ENCODE measurements at places on chromosomes 4 and X.

DNA sequence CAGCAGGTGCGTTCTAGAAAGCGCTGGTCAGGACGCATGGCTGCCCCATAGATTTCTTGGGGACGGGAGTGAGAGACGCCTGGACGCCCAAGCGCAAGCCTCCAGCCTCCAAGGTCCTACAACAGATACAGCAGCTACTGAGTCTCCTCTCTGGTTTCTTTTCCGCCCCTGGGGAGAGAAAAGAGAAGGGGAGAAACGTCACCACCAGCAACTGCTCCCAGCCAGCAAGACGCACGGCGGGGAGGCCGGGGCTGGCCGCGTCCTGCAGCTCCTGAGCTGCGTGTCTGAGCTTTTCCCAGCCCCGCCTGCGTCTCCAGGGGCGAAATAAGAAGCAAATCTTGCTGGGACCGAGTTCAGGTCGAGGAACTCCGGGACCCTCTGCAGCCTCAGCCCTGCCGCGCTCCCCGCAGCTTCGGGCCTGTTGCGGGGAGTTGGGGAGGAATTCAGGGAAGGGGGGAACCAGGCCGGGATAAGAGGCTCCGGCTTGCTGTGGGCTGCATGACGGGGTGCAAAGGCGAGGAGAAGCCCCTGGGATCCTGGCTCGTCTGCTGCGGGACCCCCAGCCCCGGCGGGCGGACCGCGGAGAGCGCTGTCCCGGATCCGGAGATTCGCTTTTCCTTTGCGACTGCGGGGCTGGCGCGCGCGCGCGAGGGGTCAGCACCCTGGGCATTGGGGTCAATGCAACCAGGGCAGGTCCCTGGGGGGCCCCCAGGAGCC, 6.8 kb upstream of the SHOX start:
- DNase-seq, result no peak

GRCh38 chr4:112978691-112979472, 70.6 kb upstream of the ANK2 start:
- no peak for DNase-seq

DNA sequence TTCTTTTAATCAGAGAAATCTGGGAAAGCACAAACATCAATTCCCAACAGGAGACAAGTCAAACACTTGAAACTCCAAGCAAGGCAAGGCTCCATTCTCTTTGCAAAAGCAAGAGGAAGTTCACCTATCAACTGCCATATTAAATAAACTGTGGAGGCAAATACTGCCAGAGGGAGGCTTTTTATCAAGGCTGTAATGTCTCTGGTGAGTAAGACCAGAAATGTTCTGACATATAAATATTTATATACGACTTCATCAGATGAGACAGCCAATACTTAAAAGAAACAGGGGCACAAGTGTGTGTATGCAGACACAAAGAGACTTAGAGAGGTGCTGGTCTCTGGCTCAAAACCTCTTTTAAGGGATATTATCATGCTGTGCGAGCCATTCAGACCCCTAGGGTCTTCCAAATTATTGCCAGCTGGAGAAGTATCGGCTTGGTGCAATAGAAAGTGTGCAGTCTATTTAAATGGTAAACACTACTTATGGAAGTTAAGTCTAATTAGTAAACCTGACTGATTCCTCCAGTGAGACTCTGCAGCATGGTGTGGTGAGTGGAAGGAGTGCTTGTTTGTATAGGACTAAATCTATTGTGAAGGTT, 24.4 kb downstream of the DCX start:
- DNase-seq, result no peak

- DNase-seq, result no peak
Measured at GRCh38 chrX:70168238-70169188, 8.8 kb upstream of the DGAT2L6 start.

- DNase-seq, result no peak
Measured at GRCh38 chrX:149531599-149531998, 9.2 kb upstream of the EOLA1 start.

DNA sequence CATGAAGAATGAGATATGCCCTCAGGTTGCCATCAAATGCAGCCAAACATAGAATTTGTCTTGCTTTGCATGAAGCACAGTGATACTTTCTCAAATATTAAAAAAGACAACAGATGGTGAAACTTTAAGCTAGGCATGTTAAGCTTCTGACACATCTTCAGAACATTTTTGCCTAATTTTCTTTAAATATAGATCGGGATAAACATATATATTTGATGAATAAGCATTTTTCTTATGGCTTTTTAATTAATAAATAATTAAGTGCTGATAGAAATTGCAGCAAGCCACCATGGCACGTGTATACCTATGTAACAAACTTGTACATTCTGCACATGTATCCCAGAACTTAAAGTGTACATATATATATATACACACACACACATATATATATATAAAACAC, 831.2 kb upstream of the PCDH10 start:
- DNase-seq, result no peak

- no peak for DNase-seq
Measured at GRCh38 chr4:78561677-78562076, 10.1 kb downstream of the ANXA3 start.

DNA sequence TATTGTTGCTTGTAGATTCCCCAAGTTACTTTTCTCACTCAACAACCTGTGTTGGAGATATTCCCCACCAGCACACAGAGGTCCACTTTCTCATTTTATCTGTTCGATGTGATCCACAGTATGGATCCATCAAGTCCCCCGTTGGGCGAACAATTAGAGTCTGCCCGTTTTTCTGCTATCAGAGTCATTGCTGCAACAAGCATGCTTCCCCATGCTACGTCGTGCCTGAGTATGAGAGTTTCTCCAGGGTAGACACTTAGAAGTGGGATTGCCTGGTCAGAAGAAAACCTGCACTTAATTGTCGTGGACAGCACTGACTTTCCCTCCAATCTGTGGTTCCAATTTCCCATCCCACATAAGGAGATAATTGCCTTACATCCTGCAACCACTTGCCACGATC, 62.7 kb upstream of the SHOX start:
- DNase-seq, result no peak

- DNase-seq, result no peak
Measured at GRCh38 chr4:153542834-153543233, 76.7 kb downstream of the TMEM131L start.

- no peak for DNase-seq
Measured at GRCh38 chrX:68686097-68686977, 38.9 kb downstream of the STARD8 start.

DNA sequence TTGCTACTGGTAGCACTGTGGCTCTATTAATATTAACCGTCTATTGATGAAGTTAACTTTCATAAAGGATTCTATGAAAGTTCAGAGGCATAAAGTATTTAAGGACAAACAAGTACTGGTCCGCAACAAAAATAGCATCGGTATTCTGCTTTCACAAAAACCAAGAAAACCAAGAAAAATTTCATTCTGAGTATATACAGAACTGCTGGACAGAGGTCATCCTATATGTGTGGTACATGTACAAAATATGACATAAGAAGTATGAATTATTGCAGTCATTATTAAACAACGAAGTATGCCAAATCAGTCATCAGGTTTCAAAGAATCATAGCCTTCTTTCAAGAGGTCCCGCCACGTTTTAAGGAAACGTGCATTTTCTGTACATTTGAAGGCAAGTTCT, 2.4 kb downstream of the C4orf46 start:
- no peak for DNase-seq

GRCh38 chrX:129663171-129663570, 8.4 kb upstream of the APLN start:
- no peak for DNase-seq

GRCh38 chrX:101415180-101416145, 7.4 kb downstream of the HNRNPH2 start:
- DNase-seq, result no peak

DNA sequence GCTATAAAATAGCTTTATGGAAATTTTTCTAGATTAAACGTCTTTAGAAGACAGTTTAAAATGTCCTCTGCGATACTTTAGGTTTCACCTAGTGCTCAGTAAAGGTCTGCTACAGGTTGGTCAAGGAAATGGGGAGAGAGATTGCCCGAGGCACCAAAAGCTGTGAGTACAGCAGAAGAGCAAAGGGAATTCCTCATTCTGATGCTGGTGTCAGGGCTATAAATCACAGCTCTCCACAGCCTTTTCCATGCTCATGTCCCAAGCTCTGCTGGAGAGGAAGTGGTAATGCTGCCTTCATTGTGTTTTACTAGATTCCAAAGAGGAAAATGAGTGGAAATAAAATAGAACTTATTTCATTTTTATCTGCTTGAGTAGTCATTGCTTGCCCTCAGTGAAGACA, 2060.4 kb downstream of the ARAP2 start:
- DNase-seq, result no peak

DNA sequence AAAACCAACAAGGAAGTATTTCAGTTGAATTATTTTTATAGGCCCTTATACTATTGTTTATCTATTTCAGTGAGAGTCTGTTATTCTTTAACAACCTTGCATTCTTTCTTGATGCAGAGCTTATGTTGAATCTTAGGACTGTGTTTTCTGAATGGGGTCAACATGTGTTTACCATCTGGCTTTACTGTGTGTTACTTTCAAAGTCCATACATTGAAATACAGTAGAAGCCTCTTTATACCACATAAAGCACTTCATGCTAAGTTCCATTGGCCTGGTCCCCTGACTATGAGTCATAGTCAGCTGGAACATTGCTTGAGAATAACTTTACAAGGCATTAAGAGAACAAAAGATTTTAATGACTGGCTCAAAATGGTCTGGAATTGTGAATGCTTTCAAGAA, 152.6 kb downstream of the GASK1B start:
- no peak for DNase-seq

DNA sequence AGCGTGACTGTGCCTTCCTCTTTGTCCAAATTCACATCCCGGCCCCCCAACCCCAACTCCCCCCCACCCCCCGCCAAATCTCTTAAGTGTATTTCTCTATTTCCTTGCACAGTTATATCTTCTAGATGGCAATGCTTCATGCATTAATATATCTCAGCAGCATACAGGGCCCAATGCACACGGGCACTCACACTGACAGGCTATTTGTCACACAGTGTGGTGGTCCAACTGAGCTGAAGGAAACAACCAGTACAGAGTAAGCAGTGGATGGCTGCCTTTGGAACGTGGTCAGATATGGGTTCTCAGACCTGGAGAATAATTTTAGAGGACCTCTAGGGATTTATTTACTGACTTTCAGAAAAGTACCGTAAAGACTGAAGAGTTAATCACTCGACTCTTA, 681 bp downstream of the EXOC1 start:
- no peak for DNase-seq

- DNase-seq, result no peak
Measured at GRCh38 chr4:40516651-40517050, 113.0 kb downstream of the RBM47 start.

- no peak for DNase-seq
Measured at GRCh38 chrX:71144651-71145050, at the start of gene NLGN3. TSS of gene NLGN3 (plus strand) at chrX:71144841. CDS start at chrX:71147750, 2,909 bp downstream.

- no peak for DNase-seq
Measured at GRCh38 chr4:5019274-5019673, at the start of gene CYTL1. TSS of gene CYTL1 (minus strand) at chr4:5019458. CDS start at chr4:5019445, 13 bp downstream.

- no peak for DNase-seq
Measured at GRCh38 chrX:131830400-131831184, 192.5 kb upstream of the STK26 start.

DNA sequence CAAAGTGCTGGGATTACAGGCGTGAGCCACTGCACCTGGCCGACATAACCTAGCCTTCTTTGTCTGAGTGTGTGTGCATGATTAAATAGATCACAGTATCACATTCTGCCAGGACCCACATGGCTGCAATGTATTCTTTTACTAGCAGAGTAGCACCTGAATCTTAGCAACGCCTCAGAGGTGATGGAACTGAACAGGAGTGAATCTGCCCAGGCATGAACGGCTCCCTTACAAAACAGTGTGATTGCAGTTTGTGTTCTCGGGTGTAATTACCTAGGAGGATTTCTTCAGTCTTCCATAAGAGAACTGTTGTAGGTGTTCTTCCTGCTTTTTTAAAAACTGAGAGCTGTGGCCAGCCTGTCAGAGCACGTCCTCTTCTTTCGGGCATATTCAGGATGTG, 122.7 kb upstream of the STS start:
- no peak for DNase-seq

- no peak for DNase-seq
Measured at GRCh38 chr4:186500721-186501304, 54.6 kb downstream of the MTNR1A start.

- no peak for DNase-seq
Measured at GRCh38 chr4:26958925-26959653, 98.4 kb downstream of the STIM2 start.

- DNase-seq, result no peak
Measured at GRCh38 chr4:113582737-113583136, 178.8 kb downstream of the CAMK2D start.

- DNase-seq, result no peak
Measured at GRCh38 chr4:60948008-60948407, 252.1 kb upstream of the ADGRL3 start.

DNA sequence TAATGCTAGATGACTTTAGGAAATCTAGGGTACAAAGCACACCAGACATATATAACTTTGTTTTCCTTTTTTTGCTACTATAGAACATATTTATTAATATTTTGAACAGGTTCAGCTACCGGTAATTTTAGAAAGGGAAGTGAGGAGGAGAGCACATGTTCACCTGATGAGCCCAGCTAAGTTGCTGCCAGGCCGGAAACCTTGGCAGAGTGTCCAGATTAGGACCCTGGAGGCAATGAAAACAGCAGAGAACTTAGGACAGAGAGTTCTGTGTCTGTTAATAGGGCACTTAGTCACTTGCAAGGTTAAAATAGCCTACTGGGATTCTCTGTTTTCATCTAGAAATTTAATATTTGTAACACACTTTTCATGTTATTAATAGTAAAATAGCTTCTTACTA, 348.9 kb upstream of the CPEB2 start:
- DNase-seq, result no peak

GRCh38 chr4:1344696-1345095, 2.3 kb upstream of the UVSSA start:
- DNase-seq, result no peak

DNA sequence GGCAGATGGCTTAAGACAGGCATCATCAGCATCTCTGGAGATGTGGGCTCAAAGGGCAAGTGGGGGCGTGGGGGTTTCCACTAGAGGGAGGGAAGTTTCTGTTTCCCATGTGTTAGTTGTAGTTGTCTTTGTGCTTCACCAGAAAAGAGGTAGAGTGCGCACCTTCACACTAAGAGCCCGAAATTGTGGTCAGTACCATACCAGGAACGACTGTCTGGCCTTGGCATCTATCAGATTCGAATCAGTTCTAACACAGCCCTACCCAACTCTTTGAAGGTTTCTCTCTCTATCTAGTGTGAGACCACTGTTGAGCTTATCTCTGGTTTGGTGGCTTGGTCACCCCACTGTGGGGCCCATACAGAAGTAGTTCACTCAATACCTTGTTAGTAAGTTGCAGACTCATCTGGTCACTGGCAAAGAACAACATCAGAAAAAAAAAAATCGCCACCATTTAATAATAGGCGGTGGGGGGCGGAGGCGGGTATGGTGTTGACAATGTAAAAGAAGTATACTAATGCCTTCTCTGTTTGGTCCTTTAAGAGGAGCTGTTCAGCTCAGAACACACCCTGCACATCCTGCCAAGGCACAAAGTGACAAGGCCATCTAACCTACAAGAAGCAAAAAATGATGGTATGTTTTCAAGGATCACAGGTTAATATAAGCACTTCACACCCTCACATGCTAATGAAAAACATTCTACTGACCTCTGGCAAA, 71.1 kb downstream of the NYX start:
- DNase-seq, result no peak

Measured in stimulated activated CD8-positive, alpha-beta memory T cell treated with anti-CD3 and anti-CD28 coated beads, Interleukin-12 subunit alpha, Interleukin-12 subunit beta, amount 100 ng/mL, for 1 hour (primary cell).